Adrenal gland (tissue), 19 donors: ENCODE measurements at places on chromosomes 4 and X. TPM values are rescaled to one million over a fixed set of nuclear protein-coding genes. Genes with fewer than 3 reads are reported as not detected.

PCDH19 gene
- 0.08 TPM for polyA plus RNA-seq

JCHAIN gene
- polyA plus RNA-seq: 8.3 TPM

TLR7 gene
- polyA plus RNA-seq: 0.32 TPM

GAGE12F gene
- polyA plus RNA-seq: not detected

NKX6-1 gene
- not detected for polyA plus RNA-seq

CFAP97 gene
- 5.6 TPM for polyA plus RNA-seq

SPANXN3 gene
- polyA plus RNA-seq: not detected

ELMOD2 gene
- polyA plus RNA-seq: 20.4 TPM

APBB2 gene
- 17.2 TPM for polyA plus RNA-seq

TMPRSS11E gene
- polyA plus RNA-seq: not detected

GK2 gene
- polyA plus RNA-seq: not detected

TLL1 gene
- 1.2 TPM for polyA plus RNA-seq

HSFX3 gene
- not detected for polyA plus RNA-seq

TLR1 gene
- polyA plus RNA-seq: 2.8 TPM

CT47A7 gene
- not detected for polyA plus RNA-seq

WNK3 gene
- 1.5 TPM for polyA plus RNA-seq

MAGEB10 gene
- polyA plus RNA-seq: not detected

DCX gene
- 0.24 TPM for polyA plus RNA-seq

GNL3L gene
- 4.5 TPM for polyA plus RNA-seq

GPR34 gene
- 8.0 TPM for polyA plus RNA-seq

SPANXA1 gene
- not detected for polyA plus RNA-seq

NEUROG2 gene
- not detected for polyA plus RNA-seq

ZAR1 gene
- polyA plus RNA-seq: not detected

CD99L2 gene
- polyA plus RNA-seq: 20.0 TPM

DRD5 gene
- not detected for polyA plus RNA-seq

ZNF718 gene
- polyA plus RNA-seq: 0.51 TPM

SPARCL1 gene
- 87.3 TPM for polyA plus RNA-seq

PNMA5 gene
- polyA plus RNA-seq: 0.16 TPM

CXorf49 gene
- polyA plus RNA-seq: not detected

YIPF7 gene
- polyA plus RNA-seq: 0.07 TPM

CSAG2 gene
- polyA plus RNA-seq: not detected

DDIT4L gene
- polyA plus RNA-seq: 1.2 TPM

RBM47 gene
- polyA plus RNA-seq: 26.0 TPM

SPP1 gene
- 5.2 TPM for polyA plus RNA-seq

SLC25A14 gene
- polyA plus RNA-seq: 28.9 TPM

TACR3 gene
- not detected for polyA plus RNA-seq

ANXA5 gene
- polyA plus RNA-seq: 209 TPM

ITGB1BP2 gene
- polyA plus RNA-seq: 1.6 TPM

HSFX2 gene
- polyA plus RNA-seq: not detected

TASL gene
- polyA plus RNA-seq: 0.47 TPM

CHM gene
- polyA plus RNA-seq: 26.1 TPM

PPP2R2C gene
- 4.7 TPM for polyA plus RNA-seq

SCML2 gene
- polyA plus RNA-seq: 10.1 TPM

FAM9B gene
- polyA plus RNA-seq: 0.56 TPM
